ENCODE measurements at places on chromosomes 2 and 18. TPM values are rescaled to one million over a fixed set of nuclear protein-coding genes. Genes with fewer than 3 reads are reported as not detected.

The MALL gene
- total RNA-seq: 19.2 TPM

DNA sequence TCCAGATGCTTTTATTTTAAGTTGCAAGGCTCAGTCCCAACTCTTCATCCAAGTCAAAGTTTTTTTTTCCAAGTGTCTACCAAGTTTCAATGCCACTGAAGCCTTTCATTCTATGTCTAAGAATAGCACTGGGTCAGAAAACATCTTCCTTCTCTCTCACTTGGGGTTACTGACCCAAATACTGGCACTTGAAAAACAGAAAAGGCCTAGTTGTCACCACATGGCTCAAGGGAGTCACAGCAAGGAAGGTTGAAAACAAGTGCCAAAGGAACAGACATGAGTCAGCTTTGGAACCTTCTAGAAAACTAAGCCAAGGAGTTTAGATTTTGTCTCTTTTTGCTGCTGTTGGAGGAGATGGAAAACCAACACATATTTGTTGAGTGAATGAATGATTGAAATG is 146.5 kb downstream of the COPS8 start:
- DNase-seq: no peak

The SLC23A3 gene
- total RNA-seq: 0.92 TPM

The MAL gene
- total RNA-seq: 16.9 TPM

DNA sequence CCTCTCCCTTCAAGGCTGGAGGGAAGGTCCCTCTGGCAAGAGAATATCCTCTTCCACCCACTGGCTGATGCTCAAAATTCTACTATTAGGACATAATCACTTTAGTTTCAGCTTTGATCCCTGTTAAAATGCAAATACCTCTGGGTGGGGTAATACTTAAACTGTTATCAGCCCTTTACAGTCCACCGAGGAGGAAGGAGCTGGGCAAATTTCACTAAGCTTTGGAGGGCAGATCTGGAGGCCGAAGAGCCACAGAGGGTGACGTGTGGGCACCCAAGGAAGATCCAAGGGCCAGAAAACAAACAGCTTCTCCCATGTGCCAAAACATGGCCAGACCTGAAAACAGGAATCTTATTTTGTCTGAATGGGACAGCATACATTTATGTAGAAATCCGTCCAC is 74.6 kb upstream of the BCL11A start:
- no peak for DNase-seq

DNA sequence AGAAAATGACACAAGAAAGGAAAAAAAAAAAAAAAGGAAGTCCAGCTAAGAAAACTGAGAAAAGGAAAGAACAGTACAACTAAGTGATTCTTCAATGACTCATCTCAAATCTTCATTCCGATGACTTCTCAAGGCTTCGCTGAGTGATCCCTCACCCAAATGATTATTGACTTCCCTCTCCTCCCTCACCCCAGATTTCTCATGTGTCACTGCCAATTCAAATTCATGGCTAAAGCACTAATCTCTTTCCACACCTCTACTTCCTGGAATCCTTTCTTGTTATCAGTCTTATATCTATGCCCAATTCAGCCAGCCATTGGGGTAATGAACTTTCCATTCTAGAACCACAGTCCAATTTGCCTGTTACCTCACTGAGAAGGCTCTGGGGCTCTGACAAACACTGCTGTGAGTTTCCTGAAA is 7.2 kb upstream of the ABCB11 start:
- DNase-seq: no peak

DNA sequence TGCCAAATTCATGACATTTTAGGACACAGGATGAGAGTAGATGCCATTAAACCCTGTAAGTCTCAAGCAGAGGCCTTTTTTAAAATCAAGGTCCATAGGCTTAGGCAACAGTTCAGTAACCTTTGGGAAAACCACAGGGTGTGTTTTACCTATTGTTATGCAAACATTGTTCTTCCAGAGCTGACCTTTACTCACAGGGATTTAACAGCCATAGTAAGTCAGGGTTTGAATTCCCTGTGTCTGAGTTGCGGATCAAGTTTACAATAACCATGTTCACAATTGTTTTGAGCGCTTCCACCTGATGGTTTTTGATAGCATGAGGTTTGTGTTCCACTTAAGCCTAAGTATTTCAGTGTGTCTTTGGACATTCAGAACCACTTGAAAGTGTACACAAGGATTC is 160.1 kb upstream of the BOD1L2 start:
- no peak for DNase-seq

- DNase-seq: no peak
Observed at GRCh38 chr18:56142001-56142400, 496.4 kb downstream of the TXNL1 start.

DNA sequence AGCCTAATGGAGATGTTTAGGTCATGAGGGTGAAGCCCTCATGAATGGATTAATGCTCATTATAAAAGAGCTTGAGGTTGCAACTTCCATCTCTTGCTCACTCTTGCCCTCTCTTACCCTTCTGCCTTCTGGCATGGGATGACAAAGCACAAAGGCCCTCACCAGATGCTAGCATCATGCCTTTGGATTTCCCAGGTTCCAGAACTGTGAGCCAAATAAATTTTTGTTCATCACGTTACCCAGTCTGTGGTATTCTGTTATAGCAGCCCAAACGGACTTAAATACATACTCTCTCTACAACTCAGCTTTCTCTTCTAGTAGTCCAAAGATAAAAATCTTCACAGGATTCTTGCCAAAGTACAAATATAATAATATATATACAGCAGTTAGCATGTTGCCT is 75.8 kb downstream of the LNPK start:
- no peak for DNase-seq

GRCh38 chr2:240913810-240914644 is 7.9 kb downstream of the CROCC2 start:
- peak; percentile 81 for DNase-seq

- DNase-seq: no peak
Observed at GRCh38 chr2:37635504-37636380, 35.7 kb downstream of the CDC42EP3 start.

The ALPP gene
- total RNA-seq: not detected

DNA sequence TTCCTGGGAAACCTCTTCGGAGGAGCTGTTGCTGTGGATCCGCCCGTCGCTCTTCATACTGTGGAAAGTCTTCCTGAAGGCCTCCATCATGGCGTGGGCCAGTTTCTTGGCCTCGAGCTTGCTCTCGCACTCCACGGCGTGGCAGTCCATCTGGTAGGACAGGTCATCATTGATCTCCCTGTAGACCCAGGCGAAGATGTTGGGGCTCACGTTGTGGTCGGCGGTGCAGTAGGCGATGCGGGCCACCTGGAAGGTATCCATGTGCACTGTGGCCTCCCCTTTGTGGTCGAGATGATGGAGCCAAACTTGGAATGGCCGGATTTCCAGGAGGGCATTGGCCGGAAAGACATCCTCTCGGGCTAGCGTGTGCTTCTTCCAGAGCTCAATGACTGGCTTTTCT is 245.4 kb downstream of the PID1 start:
- no peak for DNase-seq

GRCh38 chr2:100741880-100742276 is 78.1 kb upstream of the NPAS2 start:
- DNase-seq: no peak

GRCh38 chr2:12766421-12766879 is 49.7 kb downstream of the TRIB2 start:
- DNase-seq: no peak

DNA sequence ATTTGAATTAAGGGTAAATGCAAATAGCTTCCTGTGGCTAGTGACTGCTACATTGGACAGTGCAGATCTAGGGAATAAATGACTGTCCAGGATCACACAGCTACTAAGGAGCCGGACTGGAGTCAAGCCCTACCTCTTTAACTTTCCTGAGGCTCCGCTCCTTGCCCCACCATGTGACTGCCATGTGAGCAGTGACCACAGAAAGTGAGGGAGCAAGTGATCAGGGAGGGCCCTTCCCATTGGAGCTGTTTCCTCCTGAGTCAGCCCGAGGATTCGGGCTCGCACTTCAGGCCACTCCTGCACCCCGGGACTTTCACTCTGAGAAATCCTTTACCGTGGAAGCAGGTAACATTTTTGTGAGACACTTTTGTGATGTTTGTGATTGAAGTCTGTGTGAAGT is 198.0 kb downstream of the ANKRD30B start:
- no peak for DNase-seq

GRCh38 chr2:162125138-162125537 is 26.9 kb downstream of the GCG start:
- no peak for DNase-seq

- DNase-seq: peak; percentile 27
Observed at GRCh38 chr2:201363857-201364560, 6.9 kb upstream of the FLACC1 start.

GRCh38 chr2:166418853-166419615 is 43.3 kb upstream of the SCN9A start:
- no peak for DNase-seq

DNA sequence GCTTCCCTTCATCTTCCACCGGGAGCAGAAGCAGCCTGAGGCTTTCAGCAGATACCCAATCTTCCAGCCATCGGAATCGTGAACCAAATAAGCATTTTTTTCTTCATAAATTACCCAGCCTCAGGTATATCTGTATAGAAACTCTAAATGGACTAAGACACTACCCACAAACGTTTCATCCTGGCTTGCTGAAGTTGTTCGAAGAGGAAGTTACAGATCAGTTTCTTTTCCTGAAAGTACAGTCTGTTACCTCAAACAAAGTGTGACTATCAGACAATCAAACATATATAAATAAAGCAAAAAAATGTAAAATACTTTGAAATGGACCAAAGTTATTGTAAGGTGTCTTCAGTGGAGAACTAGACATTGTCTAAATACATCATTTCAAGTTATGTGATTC is 97.9 kb downstream of the MREG start:
- no peak for DNase-seq

The C2orf15 gene
- 0.92 TPM for total RNA-seq

GRCh38 chr2:34736482-34736881 is 1137.4 kb upstream of the FAM98A start:
- DNase-seq: no peak

The FOXI3 gene
- total RNA-seq: 0.31 TPM

GRCh38 chr2:175836361-175836760 is 165.7 kb downstream of the LNPK start:
- DNase-seq: no peak

- DNase-seq: peak; percentile 35
Observed at GRCh38 chr2:6654279-6654678, 211.4 kb downstream of the CMPK2 start.

The PCARE gene
- 3.3 TPM for total RNA-seq

The HOXD13 gene
- not detected for total RNA-seq

GRCh38 chr2:46143429-46144132 is 153.6 kb upstream of the EPAS1 start:
- DNase-seq: no peak

The KCNS3 gene
- total RNA-seq: 46.3 TPM

DNA sequence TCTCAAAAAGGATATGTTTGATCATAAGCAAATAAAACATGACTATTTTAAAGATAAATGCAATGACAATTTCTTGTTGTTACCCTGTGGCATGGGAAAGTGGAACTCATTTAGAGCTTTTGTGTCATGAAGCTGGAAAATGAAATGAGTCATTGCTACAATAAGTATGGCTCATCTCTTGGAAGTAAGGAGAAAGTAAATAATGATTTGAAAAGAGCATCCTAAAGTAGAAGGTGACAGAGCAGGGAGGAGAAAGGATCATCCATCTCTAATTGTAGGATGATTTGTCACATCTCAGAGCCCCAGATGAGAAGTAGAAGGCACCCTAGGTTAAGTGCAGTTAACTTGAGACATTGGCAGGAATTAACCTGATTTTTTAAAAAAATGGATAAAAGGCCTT is 200.5 kb downstream of the CPS1 start:
- DNase-seq: no peak

The ALLC gene
- total RNA-seq: not detected

GRCh38 chr2:197673606-197674005 is 1.8 kb downstream of the RFTN2 start:
- DNase-seq: peak; percentile 11

- DNase-seq: no peak
Observed at GRCh38 chr2:218952160-218952559, 7.3 kb upstream of the CDK5R2 start.

DNA sequence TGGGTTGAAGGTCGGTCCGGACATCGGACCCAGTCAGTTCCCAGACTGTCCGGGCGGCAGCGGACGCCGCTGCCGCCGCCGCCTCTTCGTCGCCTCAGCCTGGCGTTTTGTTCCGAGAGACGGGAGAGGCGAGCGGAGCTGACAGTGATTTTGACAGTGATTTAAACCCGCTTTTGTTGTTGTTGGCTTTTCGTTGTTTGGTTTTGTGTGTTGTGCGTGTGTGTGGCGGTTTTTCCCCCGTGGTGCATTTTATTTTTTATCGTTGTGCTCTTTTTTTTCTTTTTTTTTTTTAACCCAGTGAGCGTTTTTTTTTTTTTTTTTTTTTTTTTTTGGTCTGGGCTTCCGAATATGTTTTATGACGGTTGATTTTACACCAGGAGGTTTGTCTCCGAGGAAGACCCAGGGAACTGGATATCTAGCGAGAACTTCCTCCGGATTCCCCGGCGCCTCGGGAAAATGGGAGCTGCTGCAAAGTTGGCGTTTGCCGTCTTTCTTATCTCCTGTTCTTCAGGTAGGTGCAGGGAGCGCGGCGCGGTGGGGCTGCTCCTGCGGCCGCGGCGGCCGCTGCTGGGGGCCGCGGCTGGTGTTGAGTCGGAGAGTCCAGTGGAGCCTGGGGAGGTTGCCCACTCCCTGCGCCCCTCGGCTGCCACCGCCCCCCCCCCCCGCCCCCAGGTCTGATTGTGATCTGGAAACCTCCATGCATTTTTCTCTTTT is at the start of gene ACVR2A:
Gene ACVR2A, plus strand, starts transcription at position 333 of the 714 bp plus-strand sequence. Its CDS starts 124 bp downstream, at position 457.
- DNase-seq: peak; percentile 77

- DNase-seq: no peak
Observed at GRCh38 chr2:236291476-236291875, 27.3 kb upstream of the ASB18 start.

DNA sequence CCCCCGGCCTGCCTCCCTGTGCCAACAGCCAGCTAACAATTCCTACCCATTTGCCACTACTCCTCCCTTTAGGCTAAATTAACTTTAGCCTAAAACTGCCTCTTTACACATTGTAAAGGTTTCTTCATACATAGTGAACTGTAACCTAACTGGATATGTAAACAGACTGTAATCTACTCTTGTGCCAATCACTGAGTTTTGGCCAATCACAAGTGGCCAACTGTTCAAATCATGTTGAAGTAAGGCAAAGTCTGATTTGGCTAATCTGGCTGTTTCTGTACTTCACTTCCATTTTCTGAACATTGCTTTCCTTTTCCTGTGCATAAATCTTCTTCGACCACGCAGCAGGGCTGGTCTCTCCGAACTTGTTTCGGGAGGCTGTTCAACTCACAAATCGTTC is 103.6 kb upstream of the LYPD6 start:
- DNase-seq: no peak

Data from tongue (tissue), 3 donors.